ENCODE measurements at places on chromosomes 2 and 18.

- no peak for DNase-seq
Observed at GRCh38 chr2:237744270-237744612, 54.3 kb upstream of the RBM44 start.

DNA sequence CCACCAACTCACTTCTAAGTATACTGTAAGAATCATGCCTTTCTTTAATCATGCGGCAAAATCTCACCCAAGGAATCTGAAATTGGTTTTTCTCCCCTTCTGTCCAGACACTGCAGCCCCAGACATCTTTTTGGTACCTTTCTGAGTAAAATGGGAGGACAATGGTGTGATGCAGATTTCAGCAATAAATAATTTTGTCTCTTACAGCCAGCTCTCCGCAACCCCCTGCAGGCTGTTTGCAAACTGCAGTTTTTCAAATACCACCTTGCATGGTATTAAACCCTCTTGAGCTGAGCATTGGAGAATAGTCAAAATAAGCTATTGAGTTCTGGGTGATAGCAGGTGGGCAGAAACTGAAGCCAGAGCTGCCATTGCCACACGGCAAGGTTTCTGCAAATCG, 32.2 kb downstream of the GPR39 start:
- no peak for DNase-seq

GRCh38 chr2:189506514-189506976, 65.3 kb downstream of the WDR75 start:
- no peak for DNase-seq

- DNase-seq = no peak
Observed at GRCh38 chr2:241225545-241225944, 37.1 kb downstream of the ANO7 start.

- DNase-seq = no peak
Observed at GRCh38 chr2:33784488-33784887, 185.4 kb upstream of the FAM98A start.

GRCh38 chr2:25598911-25599310, 74.5 kb downstream of the DTNB start:
- DNase-seq = no peak

DNA sequence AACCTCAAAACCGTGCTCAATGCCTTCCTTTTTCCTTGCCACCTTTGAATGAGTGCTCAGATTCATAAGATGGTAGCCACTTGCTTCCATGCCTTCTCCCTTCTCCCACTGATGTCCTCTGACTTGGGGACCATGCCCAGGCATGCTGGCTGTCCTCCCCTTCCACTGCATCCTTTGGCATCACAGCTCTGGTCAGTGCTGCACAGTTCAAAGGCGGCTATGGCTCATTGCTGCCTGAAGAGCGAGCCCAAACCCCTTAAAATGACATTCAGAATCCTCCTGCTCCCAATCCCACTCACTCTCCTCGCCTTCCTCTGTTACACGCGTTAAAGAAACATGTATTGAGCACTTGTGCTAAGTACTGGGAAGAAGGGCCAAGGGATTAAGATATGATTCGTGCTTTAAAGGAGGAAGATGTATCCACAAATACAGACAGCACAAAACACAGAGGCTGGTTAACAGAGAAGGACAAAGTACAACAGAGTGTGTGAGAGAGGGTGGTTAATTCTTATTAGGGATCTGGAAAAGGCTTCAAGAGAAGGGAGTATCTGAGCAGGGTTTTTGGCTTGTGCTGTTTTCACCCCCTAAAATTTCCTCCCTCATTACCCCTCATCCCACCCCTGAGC, 81.8 kb downstream of the CERKL start:
- no peak for DNase-seq

DNA sequence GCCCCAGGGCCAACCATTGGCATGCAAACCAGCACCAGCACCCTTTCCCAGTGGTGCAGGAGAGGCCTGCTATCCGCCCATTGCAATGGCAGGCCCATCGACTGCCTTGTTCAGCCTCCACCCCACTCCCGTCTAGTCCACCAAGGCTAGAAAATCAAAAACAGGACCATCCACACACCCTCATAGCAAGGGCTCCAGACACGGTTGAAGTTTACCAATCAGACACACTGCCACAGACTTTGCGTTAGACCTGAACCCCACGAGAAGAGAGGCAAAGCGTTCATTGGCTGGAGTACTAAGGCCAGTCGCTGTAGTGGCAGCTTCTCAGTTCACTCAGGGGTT, 95.3 kb upstream of the TEX51 start:
- DNase-seq = no peak

DNA sequence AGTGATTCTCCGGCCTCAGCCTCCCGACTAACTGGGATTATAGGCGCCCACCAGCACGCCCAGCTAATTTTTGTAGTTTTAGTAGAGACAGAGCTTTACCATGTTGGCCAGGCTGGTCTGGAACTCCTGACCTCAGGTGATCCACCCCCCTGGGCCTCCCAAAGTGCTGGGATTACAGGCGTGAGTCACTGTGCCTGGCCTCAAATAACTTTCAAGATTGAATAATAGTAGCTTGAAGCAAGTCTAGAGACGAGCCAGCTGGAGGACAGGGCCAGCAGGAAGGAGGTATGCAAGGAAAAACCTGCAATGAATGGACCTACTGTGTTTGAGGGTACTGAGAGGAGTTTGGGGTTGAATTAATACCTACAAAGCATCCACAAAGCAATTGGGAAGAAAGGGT, 87.5 kb downstream of the MSH2 start:
- DNase-seq = no peak

- DNase-seq = no peak
Observed at GRCh38 chr18:57780318-57780705, 22.8 kb downstream of the ATP8B1 start.

DNA sequence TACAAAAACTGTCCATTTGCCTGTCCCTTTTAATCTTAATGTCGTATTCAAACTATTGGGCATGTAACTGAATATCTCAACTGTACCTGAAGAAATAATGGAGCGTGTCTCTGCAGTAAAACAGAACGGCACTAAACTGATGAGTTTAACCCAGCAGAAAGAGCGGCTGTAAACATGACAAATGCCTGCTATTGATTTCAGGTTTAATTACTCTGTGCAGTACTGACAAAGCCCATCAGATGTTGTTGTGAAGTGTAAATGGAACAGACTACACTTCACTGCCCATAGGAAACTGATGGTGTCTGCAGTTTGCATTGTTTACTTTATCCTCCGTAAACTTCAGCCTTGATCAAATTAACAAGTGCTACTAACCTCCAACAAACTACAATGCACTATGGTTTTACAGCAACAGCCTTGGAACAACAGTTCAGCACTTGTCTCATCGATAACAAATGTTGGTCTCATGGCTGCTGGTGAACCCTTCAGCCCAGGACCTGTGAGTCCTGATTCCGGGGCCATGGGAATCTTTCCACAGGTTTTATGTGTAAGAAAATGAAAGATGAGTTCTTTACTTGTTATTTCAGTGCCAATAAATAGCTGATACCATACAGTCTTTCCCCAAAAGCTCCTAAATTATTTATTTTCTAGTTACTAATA, 316.5 kb downstream of the CCDC178 start:
- no peak for DNase-seq
